AG08395 (cell line): ENCODE measurements at places on chromosomes 3 and 15.

GRCh38 chr15:79408041-79408440, 24.1 kb upstream of the MINAR1 start:
- no peak for DNase-seq

DNA sequence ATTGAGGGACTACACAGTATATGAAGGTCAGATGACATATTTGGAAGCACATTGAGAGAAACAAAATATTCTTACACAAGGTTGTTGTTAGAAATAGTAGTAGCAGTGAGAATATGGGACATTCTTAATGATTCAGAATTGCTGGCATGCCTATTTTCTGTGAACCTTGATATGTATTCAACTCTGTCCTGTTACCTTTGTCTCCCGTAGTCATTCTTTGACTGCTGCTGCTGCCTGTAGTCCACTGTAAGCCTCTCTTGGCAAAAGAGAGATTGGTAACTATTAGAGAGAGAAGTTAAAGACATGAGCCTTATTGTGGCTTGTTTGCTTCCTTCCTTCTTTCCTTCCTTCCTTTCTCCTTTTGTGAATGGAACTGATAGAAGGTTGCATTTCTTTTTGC, 64.5 kb downstream of the TCF12 start:
- no peak for DNase-seq

DNA sequence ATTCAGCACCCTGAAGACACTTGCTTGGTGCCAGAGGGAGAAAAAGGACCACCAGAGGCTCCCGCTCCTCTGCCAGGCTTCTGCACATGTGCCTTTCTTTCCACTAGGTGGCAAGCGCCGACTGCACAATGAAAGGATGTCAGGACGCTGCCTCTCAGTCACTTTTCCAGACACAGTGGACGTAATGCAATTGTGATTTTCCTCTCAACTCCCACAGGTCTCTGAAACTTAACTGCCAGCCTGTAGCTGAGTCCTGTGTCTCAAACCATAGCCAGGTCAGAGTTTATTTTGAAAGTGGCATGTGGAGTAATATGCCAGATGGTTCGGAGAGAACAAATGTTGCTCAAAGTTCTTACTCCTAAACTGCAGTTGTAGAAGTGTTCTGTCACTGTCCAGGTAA, 162.9 kb downstream of the ITPR1 start:
- peak; percentile 84 for DNase-seq

- no peak for DNase-seq
Observed at GRCh38 chr3:59953104-59953503, 903.3 kb upstream of the CFAP20DC start.
